ENCODE measurements at places on chromosomes 12 and 14. TPM values are rescaled to one million over a fixed set of nuclear protein-coding genes. Genes with fewer than 3 reads are reported as not detected.

DNA sequence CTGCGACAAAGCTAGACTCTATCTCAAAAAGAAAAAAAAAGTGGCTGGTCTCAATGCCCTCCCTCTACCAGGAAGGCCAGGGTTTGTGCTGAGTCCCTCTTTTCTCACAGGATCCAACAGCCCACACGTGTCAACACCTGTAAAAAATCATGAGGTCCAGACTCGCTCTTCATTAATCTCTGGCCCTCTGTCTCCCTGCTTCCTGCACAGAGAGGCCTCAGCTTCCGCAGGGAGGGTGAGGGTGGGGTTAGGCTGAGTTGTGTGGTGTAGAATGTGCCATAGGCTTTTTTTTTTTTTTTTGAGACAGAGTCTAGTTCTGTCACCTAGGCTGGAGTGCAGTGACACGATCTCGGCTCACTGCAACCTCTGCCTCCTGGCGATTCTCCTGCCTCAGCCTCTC is 6.1 kb downstream of the CFAP73 start:
- peak; percentile 58 for DNase-seq

IGF1 gene
- 0.44 TPM for total RNA-seq

GRCh38 chr14:53953828-53954550 is 2.6 kb downstream of the BMP4 start:
- DNase-seq, result peak; percentile 51

PROX2 gene
- total RNA-seq, result not detected

DNA sequence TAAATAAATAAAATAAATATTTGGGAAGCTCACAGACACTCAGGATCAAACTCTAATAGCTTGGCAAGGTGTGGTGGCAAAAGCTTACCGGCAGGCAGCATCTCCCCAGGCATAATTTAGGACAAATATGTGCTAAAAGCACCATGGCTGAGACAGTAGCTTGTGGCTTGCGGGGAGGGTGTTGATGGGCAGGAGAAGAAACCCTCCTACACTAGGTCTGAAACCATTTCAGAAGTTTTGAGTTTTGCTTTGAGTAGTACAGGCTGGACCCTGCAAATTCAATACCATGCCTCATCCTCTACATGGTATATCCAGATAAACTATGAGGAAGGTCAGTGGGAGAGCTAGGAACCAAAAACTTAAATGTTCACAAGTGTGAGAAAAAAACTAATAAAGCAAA is 33.1 kb downstream of the MAP3K9 start:
- no peak for DNase-seq

- DNase-seq, result peak; percentile 79
Observed at GRCh38 chr12:1634590-1635191, 5.7 kb downstream of the WNT5B start.

DNA sequence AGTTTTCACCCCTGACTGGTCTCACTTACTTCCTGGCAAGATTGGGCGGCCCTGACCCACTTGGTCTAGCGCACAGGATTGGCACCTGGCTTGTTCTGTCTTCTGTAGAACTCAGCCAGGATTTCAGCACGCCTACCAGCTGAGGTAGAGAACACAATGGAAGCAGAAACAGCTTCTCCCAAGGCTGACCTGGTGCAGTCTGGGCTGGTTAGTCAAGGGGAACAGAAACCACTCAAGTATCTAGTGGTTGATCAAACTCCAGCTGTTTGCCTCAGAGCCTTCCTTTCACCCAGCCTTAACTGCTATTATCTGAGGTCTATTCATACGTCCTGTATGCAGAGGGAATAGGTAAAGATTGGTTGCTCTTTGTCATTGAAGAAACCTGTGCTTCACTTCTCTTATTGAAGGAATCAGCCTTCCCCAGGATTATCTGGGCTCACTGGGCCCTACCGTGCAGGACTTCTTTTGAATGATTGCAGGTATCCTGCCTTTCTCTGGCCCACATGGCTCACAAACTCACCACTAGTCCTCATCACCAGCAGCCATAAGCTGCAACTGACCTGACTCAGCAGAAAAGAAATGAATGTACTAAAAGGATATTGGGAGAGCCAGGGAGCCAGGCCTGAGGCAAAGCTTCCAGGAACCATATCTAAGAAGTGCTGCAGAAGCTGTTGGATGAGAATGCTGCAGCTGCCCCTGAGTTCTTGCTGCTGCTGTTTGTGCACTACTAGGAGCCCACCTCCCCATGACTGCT is 2.5 kb upstream of the PLEKHD1 start:
- no peak for DNase-seq

- peak; percentile 73 for DNase-seq
Observed at GRCh38 chr12:8544295-8544694, 3.6 kb upstream of the CLEC4E start.

DNA sequence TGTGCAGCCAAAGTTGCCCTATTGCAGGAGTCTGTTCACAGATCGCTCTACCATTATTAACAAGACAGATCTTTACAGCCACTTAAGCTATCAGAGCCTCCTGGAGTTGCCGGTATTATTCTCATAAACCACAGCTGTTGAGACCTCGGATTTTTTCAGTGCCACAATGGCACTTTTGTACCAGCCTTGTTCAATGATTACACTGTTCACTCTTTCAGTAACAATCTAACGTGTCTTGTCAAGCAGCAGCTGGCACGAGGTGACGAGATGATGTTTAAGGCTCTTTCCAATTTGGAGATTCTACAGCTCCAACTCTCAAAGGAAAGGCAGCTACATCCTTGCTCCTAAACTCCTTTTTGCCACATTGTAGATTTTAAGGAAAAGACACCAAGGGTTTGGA is 30.7 kb downstream of the LRIG3 start:
- no peak for DNase-seq

GRCh38 chr14:32430326-32430725 is 101.2 kb downstream of the AKAP6 start:
- peak; percentile 45 for DNase-seq

POTEG gene
- total RNA-seq, result not detected

DNA sequence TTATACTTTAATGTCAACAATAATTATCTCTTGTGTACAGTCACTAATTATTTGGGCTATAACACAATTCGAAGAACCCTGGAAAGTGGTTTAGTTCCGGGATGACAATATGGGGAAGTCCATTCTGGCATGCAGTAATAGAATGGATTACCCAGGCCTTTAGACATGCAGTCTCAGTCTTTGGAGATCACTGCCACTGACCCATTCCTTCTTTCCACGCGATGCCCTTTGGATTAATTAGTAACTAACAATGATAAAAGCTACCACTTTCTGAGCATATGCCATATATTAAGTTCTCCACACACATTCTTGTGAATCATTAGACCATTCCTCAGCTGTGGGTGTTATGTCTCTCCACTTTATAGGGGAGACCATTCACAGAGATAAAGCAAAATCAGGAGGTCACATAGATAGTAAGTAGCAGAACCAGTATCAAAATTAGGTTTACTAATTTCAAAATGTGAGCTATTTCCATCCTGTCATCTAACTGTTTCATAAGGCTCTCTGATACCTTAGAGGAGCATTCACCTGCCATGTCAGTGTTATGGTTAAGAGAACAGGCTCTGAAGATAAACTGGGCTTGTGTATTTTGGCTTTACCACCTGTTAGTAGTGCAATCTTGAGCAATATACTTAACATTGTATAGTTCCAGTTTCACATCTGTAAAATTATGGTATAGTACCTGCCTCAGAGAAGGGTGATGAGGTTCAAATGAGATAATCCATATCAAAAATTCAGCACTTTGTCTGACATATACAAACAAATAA is 27.2 kb upstream of the KCNJ8 start:
- no peak for DNase-seq

DNA sequence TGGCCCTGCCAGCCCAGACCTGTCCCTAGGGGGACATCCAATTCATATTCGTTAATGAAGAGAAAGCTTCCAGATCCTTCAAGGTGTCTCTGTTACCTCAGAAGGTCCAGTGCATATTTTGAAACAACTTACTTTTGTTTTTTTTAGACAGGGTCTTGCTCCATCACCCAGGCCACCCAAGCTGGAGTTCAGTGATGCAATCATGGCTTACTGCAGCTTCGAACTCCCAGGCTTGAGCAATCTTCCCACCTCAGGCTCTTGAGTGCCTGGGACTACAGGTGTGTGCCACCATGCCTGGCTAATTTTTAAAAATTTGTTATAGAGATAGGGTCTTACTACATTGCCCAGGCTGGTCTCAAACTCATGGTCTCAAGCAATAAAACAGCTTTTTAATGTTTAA is 48.4 kb downstream of the B4GALNT3 start:
- no peak for DNase-seq

DNA sequence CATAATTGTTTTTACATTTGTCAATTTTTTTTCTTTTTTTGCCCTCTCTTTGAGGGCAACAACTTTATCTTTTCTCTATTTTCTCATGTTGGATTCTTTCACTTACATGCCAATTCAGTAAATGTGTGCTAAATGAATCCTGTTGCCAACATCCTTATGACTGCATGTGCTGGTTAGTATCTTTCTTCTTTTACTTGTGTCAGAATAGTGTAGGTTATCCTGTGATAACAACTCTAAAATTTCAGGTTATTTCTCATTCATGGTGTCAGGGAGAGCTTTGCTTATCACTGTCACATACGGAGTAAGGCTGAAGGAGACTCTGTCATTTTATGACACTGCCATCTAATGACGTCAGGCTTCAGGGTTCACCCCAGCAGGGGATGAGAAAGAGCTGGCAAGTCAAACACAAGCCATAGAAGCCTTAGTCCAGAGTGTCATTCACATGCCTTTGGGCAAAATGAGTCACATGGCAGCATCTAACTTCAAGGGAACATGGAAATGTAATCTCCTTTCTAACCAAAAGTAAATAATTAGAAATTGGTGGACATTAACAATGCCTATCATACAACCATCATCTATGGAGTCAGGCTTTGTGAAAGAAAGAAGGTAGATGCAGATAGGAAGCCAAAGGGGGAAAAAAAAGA is 242.5 kb upstream of the ATP2B1 start:
- peak; percentile 5 for DNase-seq

GDF11 gene
- 1.5 TPM for total RNA-seq

DNA sequence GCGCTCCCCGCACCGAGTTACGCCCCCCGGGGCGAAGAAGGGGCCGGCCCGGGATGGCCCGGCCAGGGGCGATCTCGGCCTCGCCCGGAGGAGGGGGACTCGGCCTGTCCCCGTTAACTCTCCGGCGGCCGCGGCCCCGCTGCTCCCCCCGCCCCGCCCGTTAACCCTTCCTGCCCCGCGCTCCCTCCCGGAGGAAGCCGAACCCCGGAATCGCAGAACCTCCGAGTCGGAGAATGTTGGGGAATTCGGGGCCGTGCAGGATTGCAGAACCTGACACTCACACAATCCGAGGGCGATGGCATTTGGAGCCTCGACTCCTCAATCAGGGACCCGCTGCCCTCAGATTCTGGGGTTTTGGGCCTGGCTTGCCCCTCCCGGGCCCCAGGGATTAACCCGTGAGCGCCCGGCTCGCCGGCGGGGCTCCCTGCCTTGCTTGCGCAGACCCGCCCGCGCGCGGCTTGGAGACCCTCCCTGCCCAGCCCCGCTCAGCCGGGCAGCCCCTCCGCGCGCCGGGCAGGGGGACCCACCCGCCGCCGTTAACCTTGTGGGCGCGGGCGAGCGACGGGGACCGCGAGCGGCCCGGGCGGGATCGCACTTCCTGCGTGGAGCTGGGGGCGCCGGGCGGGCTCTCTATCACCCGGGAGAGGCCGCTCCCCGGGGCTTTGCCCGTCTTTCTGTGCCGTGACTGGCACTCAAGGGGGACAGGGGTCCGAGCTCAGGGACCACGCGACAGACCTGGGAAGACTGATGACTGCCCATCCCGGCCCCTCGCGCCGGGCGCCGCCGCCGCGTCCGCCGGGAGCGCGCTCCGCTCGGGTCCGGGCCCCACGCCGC is 18.8 kb downstream of the BEGAIN start:
- no peak for DNase-seq

INHBC gene
- total RNA-seq, result not detected

IL26 gene
- total RNA-seq, result not detected

- DNase-seq, result no peak
Observed at GRCh38 chr12:130109062-130109945, 53.0 kb upstream of the FZD10 start.

IL31 gene
- total RNA-seq, result not detected

DNA sequence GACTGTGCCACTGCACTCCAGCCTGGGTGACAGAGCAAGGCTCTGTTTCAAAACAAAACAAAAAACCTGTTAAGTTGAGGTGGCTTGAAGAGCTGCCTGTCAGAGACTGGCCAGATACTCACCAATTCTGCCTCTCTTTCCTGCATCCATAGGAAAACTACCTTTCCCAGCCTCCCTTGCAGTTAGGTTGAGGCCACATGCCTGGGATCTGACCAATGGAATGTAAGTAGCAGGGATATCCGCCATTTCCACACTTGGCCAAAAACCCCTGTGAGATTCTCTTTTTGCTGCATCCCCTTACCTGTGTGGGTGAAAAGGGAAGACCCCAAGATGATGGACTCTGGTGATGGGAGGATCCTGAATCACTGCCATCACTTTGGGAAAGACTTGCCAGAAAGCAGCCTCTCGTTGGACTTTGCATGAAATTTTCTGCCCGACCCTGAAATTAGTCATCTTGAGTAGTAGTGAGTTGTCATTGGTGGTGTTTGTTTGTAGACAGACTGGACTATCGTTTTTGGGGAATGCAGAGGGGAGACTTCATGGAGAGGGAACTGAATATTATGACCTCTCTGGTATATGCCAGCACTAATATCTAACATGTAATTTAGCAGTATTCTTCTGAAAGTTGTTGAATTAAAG is 14.0 kb downstream of the GPR68 start:
- DNase-seq, result no peak

DNA sequence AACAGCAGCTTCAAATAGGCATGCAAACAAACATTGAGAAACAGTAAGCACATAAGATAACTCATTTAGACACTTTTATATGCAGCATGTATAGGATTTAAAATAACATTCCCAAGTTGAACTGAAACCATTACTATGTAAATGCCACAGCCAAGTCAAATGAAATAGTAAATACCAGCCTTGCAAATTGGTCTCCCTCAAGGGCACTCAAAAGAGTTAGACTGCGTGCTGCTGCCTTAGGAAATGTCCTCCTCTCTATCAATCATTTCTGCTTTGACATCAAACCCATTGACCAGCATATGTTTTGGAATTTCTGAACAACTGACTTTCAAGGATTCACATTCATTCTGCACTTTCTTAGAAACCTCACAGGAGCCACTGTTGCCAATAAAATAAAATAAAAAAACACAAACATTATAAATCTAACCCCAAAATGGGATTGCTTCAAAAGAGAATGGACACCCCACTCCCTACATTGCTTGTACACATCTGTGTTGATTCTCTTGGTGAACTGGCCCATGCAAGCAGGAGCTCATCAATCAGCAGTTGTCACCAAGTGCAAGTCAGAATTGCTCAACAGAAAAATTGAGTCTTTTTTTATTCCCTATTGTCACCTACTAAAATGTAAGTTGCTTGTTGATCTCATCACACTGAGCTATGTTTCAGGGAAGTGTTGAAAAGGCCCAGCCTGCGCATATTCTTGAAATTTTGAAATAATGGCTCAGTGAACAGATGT is 256.2 kb downstream of the DAD1 start:
- DNase-seq, result no peak

TAS2R50 gene
- 1.2 TPM for total RNA-seq

KLRK1 gene
- not detected for total RNA-seq

- peak; percentile 53 for DNase-seq
Observed at GRCh38 chr12:119594772-119595445, 1.3 kb downstream of the TMEM233 start.

All from lung microvascular endothelial cell (primary cell).